ENCODE measurements at places on chromosomes 4 and X. TPM values are rescaled to one million over a fixed set of nuclear protein-coding genes. Genes with fewer than 3 reads are reported as not detected.

- no peak for DNase-seq
These were observed 16.8 kb downstream of the CD38 start for GRCh38 chr4:15794905-15795304.

Gene MAGEA2
- not detected for total RNA-seq

- DNase-seq, result no peak
These were observed 953 bp downstream of the EPGN start for GRCh38 chr4:74309223-74309622.

DNA sequence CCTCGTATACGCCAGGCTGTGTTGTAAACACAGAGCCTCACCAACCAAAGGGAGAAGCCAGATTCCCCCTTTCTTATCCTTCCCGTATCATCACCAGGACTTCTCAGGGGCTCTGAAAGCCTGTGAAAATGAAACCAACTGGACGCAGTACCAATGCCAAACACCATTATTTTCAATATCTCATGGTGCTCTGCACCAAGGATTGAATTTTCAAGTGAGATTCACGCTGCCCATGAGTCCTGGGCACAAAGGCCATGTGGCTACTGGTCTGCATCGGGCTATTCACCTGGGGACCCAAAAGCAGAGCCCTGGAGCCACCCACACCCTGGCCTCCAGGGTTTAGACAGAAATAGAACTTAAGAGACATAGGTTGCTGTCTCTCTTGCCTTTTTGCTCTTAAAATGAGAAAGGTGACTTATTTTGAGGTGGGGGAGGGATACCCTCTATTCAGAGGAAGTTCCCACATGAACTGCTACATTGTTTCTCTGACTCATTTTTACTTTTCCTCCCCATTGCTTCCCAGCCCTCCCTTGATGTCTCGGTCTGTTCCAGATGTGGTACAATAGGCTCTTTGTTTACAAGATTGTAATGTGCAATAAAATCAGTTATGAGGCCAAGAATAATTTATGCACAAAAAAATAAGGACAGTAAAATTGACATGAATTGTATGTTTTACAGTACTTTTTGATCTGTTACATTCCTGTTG is 55.4 kb downstream of the MAML3 start:
- no peak for DNase-seq

Gene GAGE1
- not detected for total RNA-seq
